ENCODE measurements at places on chromosomes 5 and 9.
A peak's percentile ranks its signal among the peaks of the same experiment; 100 is the strongest.

DNA sequence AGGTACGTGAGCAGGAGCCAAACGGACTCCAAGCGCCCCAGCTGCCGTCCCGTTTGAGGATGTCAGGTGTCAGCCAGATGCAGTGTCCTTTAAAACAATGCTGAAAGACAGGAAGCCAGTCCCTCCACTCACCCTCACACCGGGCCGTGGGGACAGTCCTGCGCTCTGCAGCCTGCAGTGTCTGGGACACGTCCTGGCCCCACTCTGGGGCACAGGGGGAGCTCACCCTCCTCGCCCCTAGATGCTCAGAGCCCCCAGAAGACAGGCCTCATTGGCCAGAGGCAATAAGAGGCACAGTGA is 79.7 kb downstream of the ZNF354C start:
- DNase-seq, result no peak

DNA sequence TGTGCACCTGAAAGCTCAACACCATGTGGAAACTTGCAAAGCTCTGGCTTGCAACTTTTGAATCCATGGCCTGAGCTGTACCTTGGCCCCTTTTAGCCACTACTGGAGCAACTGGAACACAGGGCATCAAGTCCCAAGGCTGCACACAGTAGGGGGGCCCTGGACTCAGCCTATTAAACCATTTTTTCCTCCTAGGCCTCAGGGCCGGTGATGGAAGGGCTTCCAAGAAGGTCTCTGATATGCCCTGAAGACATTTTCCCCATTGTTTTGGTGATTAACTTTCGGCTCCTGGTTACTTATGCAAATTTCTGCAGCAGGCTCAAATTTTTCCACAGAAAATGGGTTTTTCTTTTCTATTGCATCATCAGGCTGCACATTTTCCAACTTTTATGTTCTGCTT is 22.7 kb upstream of the PRLR start:
- no peak for DNase-seq

DNA sequence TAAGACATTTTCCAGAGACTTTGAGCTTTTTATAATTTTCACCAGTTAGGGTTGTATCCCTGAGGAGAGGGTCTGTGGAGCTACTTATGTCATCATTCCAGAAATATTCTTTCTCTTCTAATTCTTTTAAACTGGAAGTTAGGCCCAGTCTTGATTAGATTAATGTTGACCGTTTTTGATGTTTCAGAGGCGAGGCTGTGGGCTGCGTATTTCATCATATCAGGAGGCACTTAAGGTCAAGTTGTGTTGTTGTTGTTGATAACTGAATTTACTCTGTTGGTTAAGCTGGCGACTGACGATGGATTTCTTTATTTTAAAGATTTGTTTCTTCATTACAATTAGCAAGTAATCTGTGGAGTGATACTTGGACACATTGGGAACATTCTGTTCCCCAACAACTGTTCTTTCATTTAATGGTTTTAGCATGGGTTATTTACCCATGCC is 20.1 kb downstream of the IPO11 start:
- DNase-seq, result no peak

- DNase-seq, result peak; percentile 32
Measured at GRCh38 chr5:31537851-31538250, 5.8 kb downstream of the C5orf22 start.

DNA sequence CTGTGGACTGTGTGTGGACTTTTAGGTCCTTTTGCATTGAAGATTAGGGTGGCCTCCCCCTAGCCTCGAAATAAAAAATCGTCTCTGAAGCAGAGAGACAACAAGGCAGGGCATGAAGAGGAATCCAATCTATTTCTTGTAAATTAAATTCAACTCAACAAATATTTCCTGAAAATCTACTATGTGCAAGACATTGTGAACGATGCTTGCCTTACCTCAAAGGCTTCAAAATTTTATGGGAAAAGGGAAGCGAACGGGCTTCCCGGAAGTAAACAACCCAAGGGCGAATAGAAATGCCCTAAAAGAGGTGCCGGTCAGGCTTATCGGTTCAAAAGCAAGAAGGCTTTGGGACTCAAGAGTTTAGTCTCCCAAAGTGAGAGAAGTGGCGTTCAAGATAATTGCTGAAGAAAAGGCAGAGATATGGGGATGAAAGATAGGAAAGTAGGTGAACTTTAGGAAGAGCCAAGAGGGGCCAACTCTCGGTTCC is 525 bp downstream of the KIF24 start:
- DNase-seq, result no peak

DNA sequence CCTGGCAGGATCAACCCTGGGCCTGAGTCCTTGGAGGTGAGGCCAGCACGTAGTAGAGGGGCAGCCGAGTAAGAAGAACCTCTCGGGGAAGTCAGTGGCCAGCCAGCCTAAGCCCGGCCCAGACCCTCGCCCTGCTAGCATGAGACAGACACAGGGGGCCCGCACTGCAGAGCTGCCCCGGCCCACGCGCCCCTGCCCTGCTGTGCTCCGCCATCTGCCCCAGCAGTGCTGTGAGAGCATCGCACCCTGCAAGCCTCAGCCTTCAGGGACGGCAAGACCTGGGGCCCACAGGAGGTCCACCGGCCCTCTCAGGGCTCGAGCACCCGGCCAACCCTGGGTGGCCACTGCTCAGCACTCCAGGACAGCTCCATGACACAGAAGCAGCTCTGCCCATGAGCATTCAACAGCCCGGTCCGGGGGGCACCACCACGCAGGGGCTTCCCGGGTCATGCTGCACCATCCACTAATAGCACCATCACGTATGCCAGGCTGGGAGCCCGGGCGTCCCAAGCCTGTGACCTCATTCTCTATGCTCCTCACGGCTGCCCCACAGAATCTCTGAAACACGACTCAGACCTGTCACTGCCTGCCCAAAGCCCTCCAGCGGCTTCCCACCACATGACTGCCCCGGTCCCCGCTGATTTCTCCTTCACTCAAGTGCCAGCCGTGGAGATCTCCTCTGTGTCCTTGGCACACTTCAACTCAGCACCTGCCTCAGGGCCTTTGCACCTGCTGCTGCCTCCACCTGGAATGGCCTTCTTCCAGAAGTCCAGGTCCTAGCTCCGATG is 38.1 kb downstream of the ADAMTS2 start:
- no peak for DNase-seq

DNA sequence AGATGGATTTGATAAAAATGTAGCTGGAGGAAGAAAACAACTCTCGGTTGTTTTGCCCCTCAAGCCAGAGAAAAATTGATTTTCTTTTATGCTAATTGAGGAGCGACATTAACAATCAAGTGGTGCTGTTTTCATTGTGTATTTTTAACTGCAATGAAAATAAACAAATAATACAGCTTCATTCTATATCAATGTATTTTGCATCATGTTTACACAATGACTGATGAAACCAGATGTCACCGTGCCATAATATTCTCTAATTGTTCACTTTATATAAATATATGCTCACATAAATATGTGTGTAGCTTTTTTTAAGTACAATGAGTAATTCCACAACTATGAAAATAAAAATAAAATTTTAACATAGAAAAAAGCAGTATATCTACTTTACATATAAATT is 139.0 kb upstream of the PRDM9 start:
- DNase-seq, result no peak

DNA sequence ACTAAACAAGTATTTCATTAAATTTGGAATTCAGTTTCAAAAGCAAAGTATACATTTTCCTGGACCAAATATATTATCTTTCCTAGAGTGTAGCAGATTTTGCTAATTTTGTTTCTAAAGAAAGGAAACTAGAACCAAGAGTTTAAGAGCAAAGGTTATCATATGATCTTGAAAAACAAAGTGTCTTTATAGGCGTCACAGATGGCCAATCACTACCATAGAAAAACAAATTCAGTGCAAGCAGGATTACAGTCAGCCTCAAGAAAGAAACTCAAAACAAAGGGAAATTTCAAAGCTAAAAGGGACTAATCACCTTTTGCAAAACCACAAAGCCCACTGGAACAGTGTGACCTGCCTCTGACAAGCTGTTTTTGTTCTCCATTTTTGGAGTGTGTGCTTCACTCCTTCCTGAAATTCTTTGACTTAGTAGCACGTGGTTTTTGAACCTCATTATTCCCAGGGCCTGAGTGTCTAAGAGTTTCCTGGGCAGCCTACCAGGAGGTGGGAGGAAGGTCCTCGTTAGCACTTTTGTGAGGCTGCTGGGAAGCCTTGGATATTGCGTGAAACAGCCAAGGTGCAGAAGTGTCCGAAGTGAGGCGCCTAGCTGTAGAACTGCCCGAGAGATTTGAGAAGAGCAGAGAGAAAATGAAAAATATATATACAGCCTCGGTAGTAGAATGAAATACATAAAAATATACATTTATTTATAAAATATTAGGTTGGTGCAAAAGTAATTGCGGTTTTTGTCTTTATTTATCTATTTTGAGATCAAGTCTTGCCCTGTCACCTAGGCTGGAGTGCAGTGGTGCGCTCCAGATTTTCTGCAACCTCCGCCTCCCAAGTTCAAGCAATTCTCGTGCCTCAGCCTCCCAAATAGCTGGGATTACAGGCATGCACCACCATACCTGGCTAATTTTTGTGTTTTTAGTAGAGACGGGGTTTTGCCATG is 246.1 kb downstream of the MARCHF11 start:
- peak; percentile 12 for DNase-seq

- DNase-seq, result no peak
Measured at GRCh38 chr9:3971391-3972082, 328.3 kb downstream of the GLIS3 start.

DNA sequence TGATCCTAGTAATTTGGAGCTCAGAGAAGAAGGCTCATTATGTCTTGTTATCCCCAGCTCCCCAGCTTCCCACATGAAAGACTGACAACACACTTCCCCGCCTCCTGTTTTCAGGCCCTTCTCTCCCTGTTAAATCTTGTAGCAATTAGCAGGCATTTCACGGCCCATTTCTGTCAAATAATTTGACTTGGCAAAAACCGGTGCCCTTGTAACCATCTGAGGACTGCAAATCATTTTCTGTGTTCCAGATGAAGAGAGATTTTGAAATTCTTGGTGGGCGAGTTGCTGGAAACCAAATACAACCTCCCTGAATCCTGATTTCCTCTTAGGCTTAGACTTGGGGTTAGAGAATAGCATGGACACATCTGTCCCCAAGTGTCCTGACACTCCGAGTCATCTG is 109.7 kb downstream of the MSX2 start:
- peak; percentile 10 for DNase-seq

DNA sequence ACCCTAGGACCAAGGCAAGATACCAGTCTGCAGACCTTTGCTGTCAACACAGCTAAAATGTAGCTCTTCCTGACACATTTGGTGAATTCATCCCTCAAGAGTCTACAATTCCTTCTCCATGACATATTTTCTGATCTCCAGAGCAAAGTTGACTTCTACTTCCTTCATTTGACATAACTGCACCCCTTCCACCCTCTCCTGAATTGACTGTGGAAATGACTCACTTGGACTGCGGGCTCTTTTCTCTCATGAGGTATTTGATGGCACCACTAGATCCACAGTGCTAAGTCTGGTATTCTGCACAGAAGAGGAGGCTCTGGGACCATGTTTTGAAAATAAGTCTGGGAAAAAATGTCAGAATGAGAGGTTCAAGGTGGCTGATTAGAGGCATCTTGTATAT is 338.4 kb upstream of the TRPC7 start:
- DNase-seq, result peak; percentile 5

GRCh38 chr9:118263949-118264348 is 559.7 kb downstream of the TLR4 start:
- DNase-seq, result no peak

DNA sequence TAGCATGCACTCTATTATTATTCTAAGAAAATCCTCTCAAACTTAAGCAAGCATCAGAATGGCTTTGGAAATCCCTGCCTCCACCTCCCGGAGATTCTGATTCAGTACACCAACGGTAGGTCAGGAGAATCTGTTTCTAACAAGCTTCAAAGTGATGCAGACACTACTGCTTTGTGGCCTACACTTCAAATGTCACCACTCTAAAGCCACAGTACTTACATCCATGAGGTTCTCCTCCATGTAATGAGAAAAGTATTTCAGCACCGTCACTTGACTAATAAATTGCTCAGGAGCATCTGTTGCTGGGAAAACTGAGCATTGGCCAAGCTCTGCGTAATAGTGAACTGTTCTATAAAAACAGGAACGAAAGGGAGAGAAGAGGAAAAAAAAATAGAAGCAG is 4.8 kb downstream of the PLK2 start:
- DNase-seq, result peak; percentile 80

DNA sequence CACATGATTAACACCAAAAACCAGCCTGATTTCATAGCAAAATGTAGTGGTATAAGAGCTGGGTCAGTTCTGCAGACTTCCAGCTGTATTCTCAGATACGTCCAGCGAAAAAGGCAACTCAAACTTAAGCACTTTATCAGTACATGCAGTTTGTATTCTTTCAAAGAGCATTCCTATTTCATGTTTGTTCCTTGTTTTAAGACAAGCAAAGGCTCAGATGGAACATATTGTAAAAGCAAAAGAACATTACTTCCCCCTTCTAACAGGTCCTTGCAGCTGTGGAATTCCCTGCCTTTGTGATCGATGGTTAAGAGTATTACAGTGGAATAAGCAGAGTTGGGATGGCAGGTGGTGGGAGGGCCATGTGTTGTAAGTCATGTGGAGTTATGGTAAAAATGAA is 86.3 kb upstream of the GRHPR start:
- no peak for DNase-seq

DNA sequence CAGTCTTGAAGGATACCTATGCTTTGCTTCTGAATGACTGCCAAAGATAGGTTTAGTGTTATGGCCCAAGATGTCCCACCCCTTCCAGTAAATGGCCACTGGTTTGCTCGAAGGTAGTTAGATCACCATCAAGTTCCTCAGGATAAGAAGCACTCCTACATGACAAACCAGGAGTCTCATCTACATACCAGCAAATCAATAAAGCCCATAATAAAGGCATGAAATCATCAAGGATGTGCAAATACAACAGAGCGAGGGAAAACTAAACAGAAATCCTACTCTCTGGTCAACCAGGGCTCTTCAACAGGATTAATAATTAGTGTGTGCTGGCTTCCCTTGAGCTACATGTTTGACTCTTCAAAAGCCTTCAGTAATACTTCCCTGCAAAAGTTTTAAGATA is 141.0 kb downstream of the LHFPL2 start:
- DNase-seq, result no peak

DNA sequence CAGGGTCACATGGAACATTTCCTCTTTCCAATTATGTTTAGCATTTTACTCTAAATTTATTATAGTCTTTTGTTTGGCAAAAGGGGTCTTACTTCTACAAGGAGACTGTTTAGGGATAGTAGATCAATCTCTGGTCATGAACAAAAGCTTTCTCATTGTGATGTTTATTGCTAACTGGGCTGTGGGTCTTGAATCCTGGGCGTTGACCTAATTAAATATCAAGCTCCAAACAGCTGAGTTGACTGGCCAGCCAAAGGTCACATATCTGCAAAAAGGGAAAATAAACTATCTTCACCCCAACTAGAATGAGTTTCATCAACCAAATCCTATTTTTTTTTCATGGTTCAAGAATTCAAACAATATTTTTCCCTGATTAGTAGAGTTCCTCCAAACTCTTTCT is 245.4 kb upstream of the TUT7 start:
- DNase-seq, result no peak

DNA sequence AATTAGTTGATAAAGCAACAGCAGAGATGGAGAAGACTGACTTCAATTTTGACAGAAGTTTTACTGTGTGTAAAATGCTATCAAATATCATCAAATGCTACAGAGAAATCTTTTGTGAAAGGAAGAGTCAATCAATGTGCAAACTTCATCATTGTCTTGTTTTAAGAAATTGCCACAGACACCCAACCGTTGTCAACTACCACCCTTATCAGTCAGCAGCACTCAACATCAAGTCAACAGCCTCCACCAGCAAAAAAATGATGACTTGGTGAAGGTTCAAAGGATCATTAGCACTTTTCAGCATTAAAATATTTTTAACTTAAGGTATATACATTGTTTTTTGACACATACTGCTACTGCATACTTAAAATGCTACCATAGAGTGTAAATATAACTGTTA is 888.8 kb downstream of the CDH18 start:
- no peak for DNase-seq
